NCI-H524 treated with DMSO at 0.1 percent for 48 hours (cell line): ENCODE measurements at places on chromosomes 4 and X.

DNA sequence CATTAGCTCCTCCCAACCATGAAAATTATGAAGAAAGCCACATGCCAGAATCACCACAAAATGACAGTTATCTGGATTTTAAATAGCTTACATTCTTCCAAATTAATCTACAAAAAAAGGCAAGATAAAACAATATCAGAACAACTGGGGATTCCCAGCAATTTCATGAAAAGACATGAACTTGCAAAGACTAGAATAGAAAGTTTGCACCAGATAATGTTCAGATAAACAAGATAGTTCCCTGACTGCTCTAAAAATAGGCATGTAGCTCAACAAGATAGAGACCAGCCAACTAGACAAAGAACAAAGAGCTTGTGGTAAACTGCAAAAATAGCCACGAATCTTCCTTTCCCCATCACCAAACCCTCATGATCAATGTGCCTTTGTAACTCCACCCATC lies 30.3 kb upstream of the DDX53 start:
- DNase-seq = no peak

DNA sequence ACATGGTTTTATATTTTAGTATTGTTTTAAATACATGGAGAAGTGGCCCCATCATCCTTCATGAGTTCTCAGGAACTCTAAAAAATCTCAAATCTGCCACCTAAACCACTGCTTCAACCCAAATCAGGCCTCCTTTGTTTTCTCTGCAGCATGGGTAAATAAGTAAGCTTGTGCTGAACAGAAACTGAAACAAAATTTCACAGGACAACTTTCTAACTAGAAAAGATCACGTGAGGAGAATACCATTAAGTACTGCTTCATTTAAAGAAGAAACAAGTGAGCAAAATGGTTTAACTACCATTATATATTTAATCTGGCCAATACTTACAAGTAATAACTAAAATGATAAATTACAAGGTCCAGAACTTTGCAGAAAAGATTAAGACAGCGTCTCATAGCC lies 2.5 kb downstream of the ARAP2 start:
- DNase-seq = no peak

GRCh38 chrX:9737363-9737762 lies 28.3 kb downstream of the GPR143 start:
- no peak for DNase-seq

DNA sequence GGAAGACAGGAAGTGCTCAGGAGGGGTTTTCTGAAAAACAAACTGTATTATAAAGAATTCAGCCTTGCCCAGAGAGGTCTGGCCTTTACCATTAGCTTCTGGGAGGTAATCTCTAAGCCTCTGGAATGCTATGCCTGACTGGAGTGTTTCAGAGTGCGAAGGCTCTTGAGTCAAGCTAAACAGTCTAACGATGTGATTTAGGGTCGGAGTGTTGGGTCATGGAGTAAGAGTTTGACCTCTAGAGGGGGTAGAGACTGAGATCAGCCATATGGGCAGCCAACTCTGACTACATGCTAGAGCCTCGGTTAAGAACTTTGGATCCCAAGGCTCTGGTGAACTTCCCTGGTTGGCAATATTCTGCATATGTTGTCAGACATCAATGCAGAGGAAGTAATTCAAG lies 15.0 kb downstream of the BOD1L1 start:
- no peak for DNase-seq

GRCh38 chr4:11079171-11079570 lies 349.5 kb downstream of the HS3ST1 start:
- peak; percentile 41 for DNase-seq

DNA sequence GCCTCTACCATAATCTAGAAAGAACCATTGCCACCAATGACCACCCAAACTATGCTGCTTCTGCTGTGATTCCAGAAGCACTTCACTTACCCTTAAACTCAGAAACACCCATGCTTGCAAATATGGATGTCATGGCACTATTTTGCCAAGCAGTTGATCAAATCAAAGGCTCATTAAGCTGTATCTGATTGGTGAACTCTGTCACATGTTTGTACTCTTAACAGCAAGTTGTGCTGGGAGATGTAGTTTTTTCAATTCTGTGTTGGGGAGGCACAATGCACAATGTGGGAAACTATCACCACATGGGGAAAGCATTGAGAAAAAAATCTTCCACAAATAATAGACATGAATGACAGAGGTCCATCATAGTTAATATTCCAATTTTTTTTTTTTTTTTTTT lies 19.2 kb upstream of the SPCS3 start:
- DNase-seq = no peak

- DNase-seq = no peak
These were observed 38.9 kb downstream of the CLDN34 start for GRCh38 chrX:10006086-10006485.

- DNase-seq = no peak
These were observed 15.7 kb upstream of the TET2 start for GRCh38 chr4:105130945-105131344.

- no peak for DNase-seq
These were observed 450.6 kb upstream of the RASGEF1B start for GRCh38 chr4:81922313-81922712.

- DNase-seq = no peak
These were observed 222.1 kb downstream of the CAMK2D start for GRCh38 chr4:113539408-113539807.

DNA sequence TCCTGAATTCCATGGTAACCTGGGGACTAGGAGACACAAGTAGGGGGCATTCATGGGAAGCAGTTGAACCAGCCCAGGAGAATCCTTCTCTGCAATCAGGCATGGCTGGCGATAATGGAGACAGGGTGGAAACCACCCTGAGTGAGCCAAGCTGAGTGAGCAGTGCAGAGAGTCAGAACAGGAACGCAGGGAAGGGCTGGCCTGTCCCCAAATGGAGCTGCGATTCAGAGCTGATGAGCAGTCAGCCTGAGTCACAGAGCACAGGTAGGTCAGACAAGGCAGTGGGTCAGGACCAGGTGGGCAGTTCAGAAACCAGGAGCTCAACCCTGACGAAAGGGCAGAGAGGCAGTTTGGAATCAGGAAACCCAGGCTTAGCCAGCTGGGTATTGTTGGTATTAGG lies 129.0 kb downstream of the BTC start:
- DNase-seq = no peak

- no peak for DNase-seq
These were observed 39.6 kb upstream of the MAGEA4 start for GRCh38 chrX:151873096-151873495.

DNA sequence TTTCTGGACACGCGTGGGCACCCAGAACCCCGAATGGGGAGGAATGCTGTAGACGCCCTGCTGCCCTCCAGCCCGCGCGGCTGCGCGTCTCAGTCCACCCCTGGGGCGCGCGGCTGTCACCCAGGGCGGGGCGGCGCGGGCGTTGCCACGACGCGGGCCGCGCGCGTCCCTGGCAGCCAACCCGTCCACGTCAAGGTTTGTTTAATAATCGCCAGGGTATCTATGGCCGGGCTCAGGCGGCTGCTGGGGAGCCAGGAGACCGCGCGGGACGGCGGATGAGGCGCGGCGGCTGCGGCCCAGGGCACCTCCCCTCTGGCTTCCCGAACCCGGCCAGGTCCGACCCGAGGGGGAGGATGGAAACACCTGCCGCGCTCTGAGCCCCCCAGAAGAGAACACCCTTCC lies at the start of gene SPATA18:
TSS of gene SPATA18 (plus strand) at position 92 of the 402 bp plus-strand sequence. CDS start 401 bp downstream, outside the sequence.
- no peak for DNase-seq

DNA sequence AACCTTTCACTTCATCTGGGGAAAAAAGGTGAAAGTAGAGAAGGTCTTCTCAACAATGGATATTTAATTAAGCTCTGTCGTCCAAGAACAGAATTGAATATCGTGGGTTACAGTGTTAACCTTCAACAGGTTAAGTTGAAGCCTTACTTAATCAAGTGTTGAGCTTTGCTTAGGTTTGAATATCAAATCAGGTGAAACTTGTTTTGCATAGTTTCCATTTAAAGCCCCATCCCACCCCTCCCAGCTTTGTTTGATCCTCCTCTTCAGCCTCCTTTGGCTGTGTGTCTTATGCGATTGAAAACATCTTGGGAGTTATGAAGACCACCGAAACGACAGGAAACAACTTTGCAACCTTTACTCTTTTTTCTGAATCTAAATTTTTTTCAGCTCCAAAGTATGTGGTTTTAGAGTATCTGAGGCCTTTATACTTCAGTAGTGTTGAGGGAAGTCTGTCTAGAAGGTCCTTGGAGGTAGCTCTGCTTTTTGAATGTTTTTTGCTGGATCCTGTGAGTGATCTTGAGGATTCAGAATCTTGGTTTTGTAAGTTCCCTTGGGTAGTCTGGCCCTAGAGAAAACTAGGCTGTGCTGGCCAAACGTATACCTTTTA lies 39.1 kb downstream of the MCUB start:
- no peak for DNase-seq

- DNase-seq = no peak
These were observed 16.5 kb upstream of the MXRA5 start for GRCh38 chrX:3362956-3363355.

DNA sequence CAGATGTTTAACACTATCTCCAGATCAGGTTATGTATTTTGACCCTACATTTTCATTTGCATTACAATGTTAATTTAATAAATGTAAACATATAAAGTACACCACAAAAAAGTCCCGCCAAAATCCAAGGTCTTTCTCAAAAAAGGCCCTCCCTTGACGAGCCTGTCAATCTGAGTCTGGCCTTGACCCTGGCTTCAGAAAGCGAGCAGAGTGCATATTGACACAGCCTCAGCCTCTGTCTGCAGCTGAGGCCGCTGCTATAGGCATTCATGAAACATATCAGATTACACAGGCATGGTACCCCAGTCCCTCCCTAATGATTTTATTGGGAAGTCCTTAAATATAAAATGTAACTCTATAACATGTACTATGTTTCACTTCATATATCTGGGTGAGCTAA lies 6.2 kb downstream of the MBNL3 start:
- DNase-seq = no peak

GRCh38 chrX:154489182-154489581 lies 1.2 kb downstream of the SLC10A3 start:
- DNase-seq = no peak

DNA sequence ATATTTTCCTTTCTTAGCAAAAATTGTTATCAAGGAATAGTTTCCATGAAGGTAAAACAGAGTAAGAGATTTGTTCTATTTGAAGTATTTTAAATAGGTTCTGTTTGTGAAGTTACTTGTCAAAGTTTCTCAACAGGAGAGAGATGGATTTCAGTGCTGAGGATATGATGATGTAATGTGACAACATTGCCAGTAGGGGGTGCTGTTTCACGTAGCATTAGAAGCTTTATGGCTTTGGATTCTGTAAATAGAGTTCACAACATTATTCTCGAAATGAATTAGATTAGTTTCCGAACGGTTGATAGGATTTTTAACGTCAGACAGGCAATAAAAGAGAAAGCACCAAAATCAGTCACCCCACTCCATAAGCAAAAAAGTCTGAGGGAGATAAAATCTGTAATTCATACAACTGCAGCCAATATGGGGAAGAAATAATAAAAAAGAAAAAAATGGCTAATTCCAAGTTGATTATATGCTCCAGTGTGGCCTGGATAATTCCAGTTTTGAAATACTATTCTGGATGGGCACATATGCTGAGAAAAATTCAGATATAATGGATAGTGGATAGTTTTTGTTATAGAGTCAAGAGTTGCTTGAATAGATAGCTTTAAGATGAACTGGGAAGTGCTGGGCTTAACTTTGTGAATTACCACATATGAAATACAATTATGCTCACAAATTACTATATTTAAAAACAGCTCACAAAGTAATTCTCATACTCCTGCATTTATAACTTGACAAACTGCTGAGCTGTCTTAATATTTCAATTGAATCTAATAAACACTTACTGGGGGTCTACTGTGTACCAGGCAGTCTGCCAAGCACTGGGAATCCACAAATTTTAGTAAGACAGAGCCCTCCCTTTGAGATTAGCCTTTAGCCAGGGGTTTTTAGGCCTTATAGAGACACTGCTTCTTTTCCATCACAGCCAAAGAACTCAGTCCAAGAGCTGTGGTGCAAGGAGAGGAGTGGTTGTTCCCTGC lies 109.1 kb downstream of the GPAT3 start:
- no peak for DNase-seq

GRCh38 chr4:47862297-47862696 lies 24.4 kb upstream of the CORIN start:
- no peak for DNase-seq

DNA sequence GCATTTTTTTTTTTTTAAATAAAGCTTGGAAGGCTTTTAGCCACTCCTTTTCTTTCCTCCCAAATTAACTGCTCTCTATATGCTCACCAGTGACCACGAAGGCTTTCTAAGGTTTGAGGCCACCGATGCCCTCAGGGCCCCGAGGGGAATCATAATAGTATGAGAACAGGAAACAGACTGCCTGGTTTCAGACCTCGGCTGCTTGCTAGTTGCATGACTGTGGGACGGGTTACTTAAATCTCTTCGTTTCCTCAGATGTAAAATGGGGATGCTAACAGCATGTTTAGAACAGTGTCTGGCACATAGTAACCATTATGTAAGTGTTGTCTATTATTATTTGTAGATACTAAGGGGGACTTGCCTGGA lies 3.6 kb downstream of the LINC00632 start:
- no peak for DNase-seq

- no peak for DNase-seq
These were observed 123.2 kb upstream of the SCML1 start for GRCh38 chrX:17613979-17614588.

- DNase-seq = no peak
These were observed 53.1 kb downstream of the HPRT1 start for GRCh38 chrX:134513091-134513490.
